ENCODE measurements at places on chromosomes 11 and 22. TPM values are rescaled to one million over a fixed set of nuclear protein-coding genes. Genes with fewer than 3 reads are reported as not detected.

Gene OR52I1
- not detected for total RNA-seq

Gene HTR3A
- not detected for total RNA-seq

Gene CPT1A
- total RNA-seq, result 12.8 TPM

Gene NFAM1
- total RNA-seq, result 0.08 TPM

Gene SHANK2
- total RNA-seq, result not detected

Gene UPK2
- 0.48 TPM for total RNA-seq

DNA sequence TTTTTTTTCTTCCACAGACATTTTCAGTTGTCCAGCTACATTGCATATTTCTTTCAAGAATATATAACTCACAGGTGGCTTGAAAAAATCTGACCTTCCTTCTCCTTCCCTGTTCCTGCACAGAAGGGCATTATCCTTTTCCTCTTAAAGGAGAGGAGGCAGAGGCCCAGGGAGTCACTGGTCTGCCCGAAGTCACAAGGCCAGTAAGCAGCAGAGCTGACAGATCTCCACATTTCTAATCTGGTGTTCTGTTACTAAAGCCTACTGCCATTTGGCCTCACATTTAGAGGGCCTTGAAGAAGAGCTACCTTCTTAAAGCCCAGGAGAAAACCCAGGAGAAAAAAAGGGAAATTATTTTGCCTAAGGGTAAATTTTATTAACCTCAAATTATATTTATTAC lies 12.3 kb downstream of the ENDOD1 start:
- no peak overlapping the region for H3K4me3 ChIP-seq
- H3K27ac ChIP-seq, result no peak overlapping the region
- no peaks in the 10 kb centered on the region for H3K27me3 ChIP-seq

DNA sequence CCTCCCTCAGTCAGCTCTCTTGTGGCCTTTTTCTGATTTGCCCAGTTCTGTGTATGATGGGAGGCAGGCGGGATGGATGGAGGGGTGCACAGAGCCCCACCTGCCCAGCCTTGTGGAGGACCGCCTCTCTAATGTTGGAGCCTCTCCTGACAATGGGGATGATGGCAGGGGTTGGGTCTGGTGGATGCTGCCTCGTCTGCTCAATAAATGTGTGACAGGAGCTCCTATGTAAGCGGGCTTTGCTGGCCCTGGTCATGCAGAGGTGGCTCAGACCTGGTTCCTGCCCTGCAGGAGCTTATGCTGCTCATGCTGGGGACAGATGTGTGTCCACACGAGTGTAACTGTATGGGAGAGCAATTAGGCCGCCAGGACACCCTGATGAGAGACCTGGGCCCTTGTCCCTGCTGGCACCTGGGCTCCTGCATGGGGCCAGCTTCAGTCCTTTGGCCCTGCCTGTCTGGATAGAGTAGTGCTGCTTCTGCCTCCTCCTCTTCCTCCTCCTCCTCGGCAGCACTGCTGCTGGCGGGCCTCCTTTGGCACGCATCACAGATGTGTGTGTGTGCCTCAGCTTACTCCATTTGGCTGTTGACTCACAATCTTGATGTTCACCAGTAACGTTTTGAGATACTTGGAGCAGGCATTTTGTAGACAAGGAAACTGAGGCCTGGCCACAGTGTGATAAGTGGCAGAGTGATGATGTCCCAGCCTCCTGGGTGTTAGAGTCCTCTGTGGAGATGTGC lies 131.0 kb downstream of the TBC1D22A start:
- no peaks in the 10 kb centered on the region for H3K27me3 ChIP-seq
- DNase-seq, result no peak
- H3K4me1 ChIP-seq, result peaks cover 3% of the 10 kb centered on the region
- H3K4me3 ChIP-seq, result no peak overlapping the region

DNA sequence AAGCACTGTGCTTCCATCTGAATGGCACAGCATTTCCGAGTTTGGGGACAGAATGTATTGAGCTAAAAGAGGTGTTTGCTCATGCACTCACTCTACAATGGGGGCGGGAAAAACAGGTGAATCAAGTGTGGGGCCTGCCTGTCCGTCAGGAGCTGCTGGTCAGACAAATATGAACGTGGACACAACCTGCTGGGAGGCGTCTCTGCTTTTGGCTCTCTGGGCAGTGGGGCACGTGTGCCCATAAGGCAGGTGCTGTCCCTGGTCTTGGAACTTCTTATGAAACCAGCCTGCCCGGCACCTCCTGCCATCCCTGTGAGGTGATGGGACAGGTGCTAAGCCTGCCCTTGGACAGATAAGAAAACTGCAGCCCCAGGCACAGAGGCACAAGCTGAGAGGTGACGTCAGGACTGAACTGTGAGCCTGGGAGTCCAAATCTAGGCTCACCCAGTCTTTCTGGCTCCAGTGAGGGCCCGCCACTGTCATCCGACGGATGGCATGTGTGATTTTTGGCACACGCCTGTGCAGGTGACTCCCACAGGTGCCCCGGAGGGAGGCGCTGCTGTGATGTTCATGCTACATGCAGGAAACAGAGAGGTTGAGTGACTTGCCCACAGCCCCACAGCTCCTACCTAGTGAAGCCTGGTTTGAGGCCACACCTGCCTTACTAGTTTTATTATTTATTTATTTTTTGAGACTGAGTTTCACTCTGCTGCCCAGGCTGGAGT lies 51.6 kb downstream of the SMIM38 start:
- no peaks in the 10 kb centered on the region for H3K36me3 ChIP-seq
- H3K27ac ChIP-seq, result no peak overlapping the region
- H3K27me3 ChIP-seq, result peaks cover 9% of the 10 kb centered on the region
- no peak for DNase-seq

- H3K4me3 ChIP-seq, result no peak overlapping the region
- H3K27me3 ChIP-seq, result peaks cover 52% of the 10 kb centered on the region
- H3K27ac ChIP-seq, result no peak overlapping the region
- no peaks in the 10 kb centered on the region for H3K36me3 ChIP-seq
Observed at GRCh38 chr11:9001736-9002135, 2.1 kb downstream of the NRIP3 start.

- peaks cover 38% of the 10 kb centered on the region for H3K27me3 ChIP-seq
- no peaks in the 10 kb centered on the region for H3K4me1 ChIP-seq
- H3K36me3 ChIP-seq, result no peaks in the 10 kb centered on the region
- H3K4me3 ChIP-seq, result no peak overlapping the region
- DNase-seq, result no peak
Observed at GRCh38 chr11:2127482-2128129, 11.6 kb downstream of the IGF2 start.

GRCh38 chr11:127218275-127218608 lies 217.7 kb upstream of the KIRREL3 start:
- no peak for DNase-seq
- no peaks in the 10 kb centered on the region for H3K27me3 ChIP-seq
- H3K27ac ChIP-seq, result no peak overlapping the region
- H3K36me3 ChIP-seq, result no peaks in the 10 kb centered on the region
- H3K4me1 ChIP-seq, result no peaks in the 10 kb centered on the region

DNA sequence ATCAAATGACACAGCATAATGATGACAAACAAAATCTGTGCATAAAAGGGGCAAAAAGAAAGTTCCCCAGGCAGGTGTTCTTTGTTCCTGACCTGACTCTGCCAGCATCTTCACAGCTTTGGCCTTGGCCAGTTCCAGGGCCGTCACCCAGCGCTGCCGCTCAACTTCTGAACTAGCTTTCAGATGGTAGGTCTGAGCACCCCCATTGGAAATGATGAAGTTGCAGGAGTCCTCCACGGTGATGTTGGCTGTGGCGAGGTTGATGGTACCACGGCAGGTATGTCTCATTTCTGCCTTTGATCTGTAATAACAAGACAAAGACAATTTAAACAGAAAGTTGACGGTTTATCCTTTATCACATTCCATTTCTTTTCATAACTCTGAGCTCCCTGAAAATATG lies 5.3 kb downstream of the OSBP start:
- H3K4me3 ChIP-seq, result no peak overlapping the region
- H3K27me3 ChIP-seq, result no peaks in the 10 kb centered on the region
- peaks cover 30% of the 10 kb centered on the region for H3K36me3 ChIP-seq

DNA sequence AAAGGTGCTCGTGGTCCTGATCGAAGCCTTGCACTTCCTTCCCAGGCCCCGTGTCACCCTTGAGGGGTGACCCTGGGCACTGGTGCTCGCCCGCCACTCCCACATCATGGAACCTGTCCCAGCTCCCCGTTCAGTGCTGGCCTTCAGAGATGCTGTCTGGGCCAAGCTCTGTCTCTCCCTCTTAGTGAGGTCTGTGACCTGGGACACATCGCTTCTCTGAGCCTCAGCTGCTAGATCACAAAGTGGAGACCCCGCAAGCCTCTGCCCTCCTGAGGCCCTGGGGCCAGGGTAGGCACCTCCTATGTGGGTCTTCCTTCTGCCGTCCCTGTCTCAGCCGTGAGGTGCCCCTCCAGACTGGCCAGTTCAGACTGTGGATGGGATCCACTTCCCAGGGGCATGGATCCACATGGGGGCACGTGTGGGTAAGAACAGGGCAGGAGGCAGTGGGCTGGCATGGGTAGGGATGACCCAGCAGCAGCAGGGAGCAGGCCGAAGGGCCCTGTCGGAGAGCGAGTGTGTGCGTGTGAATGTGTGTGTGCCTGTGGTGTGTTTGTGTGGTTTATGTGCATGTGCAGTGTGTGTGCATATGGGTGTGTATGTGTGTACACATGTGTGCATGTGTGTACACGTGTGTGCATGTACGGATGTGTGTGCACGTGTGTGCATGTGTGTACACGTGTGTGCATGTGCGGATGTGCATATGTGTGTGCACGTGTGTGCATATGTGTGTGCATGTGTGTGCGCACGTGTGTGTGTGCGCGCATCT lies 1073.7 kb downstream of the BRD1 start:
- H3K27me3 ChIP-seq, result peaks cover 5% of the 10 kb centered on the region
- H3K4me1 ChIP-seq, result no peaks in the 10 kb centered on the region
- H3K4me3 ChIP-seq, result no peak overlapping the region
- no peaks in the 10 kb centered on the region for H3K36me3 ChIP-seq

GRCh38 chr11:113113801-113114704 lies 152.8 kb downstream of the NCAM1 start:
- no peak overlapping the region for H3K4me3 ChIP-seq
- H3K36me3 ChIP-seq, result no peaks in the 10 kb centered on the region
- DNase-seq, result no peak
- H3K27ac ChIP-seq, result no peak overlapping the region

DNA sequence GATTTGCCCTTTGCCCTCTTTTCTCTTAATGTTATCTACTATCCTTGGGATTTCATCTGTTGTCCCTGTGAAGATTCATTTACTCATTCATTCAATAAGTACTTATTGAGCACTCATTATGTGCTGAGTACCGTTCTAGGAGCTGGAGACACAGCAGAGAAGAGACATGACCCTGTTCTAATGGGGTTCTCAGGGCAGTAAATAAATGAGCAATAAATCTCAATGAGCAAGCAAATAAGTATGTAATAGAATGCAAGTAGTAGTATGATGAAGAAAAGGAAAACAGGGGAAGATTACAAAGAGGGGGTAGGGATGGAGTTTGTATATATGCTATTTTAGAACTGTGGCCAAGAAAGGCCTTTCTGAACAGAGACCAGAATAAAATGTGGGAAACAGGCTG lies 34.2 kb upstream of the NRIP3 start:
- no peaks in the 10 kb centered on the region for H3K36me3 ChIP-seq
- no peak for DNase-seq
- no peak overlapping the region for H3K27ac ChIP-seq

DNA sequence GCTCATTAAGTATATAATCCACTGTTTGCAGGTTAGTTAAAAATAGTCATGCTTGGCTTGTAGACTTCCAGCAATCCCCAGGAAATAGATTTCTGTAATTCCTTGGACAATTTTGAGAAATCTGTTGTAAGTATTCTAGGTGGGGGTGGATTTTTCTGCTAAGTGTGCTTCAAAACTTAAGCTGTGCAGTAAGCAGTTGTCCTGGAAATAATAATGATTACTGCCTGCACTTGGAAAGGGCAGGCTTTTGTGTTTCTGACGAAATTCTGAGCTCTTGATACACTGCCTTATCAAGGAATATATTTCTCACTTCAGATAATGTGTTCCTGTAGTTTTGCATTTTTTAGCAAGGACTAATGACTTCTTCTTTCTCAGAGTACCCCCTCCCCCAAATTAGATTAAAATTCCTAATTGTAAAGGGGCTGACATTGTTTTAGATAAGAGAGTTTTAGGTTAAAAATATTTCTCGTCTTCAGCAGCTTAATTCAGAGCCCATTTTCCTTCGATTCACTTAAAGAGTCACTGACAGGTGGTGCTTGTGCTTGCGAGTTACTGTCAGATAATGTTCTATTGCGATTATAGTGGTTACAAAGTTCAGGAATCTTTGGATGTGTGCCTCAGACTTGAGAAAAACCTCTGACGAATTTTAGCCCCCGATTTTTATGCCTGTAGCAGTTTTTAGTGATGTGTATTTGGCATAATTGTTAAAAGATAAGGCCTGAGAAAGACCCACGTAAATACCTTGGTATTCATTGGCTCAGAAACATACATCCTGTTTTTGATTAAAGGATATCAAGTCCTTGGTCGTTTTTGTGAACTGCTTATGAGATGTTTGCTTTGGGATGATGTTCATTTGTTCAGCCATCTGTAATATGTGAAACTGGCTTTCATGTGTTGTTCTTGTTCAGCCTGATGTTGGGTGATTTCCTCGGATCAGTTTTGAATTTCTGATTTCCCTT lies 120.5 kb downstream of the HIPK3 start:
- no peaks in the 10 kb centered on the region for H3K4me1 ChIP-seq
- H3K36me3 ChIP-seq, result no peaks in the 10 kb centered on the region
- no peak for DNase-seq
- H3K4me3 ChIP-seq, result no peak overlapping the region
- no peak overlapping the region for H3K27ac ChIP-seq

DNA sequence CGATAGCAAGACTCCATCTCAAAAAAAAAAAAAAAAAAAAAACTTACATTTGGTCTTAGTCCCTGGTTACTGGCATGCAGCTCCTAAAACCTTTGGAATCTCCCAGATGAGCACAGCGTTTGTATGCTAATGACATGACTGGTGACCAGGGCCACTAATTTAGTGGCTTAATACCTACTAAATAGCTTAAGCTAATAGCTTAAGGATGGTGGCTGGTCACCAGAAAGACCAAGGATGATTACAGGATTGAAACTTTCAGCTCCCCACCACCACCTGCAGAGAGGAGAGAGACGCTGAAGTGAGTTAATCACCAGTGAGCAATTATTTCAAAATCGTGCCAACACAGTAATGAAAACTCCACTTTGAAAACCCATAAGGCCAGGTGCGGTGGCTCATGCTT lies 37.1 kb downstream of the DENND5A start:
- H3K4me3 ChIP-seq, result no peak overlapping the region
- DNase-seq, result no peak
- no peaks in the 10 kb centered on the region for H3K27me3 ChIP-seq
- no peak overlapping the region for H3K27ac ChIP-seq

Data from activated naive CD8-positive, alpha-beta T cell treated with anti-CD3 and anti-CD28 coated beads for 36 hours (primary cell).